Kidney (tissue), 22 donors: ENCODE measurements at places on chromosomes 7 and 10.

GRCh38 chr10:72086466-72087391 lies 1.6 kb downstream of the SPOCK2 start:
- DNase-seq: peak; percentile 73

DNA sequence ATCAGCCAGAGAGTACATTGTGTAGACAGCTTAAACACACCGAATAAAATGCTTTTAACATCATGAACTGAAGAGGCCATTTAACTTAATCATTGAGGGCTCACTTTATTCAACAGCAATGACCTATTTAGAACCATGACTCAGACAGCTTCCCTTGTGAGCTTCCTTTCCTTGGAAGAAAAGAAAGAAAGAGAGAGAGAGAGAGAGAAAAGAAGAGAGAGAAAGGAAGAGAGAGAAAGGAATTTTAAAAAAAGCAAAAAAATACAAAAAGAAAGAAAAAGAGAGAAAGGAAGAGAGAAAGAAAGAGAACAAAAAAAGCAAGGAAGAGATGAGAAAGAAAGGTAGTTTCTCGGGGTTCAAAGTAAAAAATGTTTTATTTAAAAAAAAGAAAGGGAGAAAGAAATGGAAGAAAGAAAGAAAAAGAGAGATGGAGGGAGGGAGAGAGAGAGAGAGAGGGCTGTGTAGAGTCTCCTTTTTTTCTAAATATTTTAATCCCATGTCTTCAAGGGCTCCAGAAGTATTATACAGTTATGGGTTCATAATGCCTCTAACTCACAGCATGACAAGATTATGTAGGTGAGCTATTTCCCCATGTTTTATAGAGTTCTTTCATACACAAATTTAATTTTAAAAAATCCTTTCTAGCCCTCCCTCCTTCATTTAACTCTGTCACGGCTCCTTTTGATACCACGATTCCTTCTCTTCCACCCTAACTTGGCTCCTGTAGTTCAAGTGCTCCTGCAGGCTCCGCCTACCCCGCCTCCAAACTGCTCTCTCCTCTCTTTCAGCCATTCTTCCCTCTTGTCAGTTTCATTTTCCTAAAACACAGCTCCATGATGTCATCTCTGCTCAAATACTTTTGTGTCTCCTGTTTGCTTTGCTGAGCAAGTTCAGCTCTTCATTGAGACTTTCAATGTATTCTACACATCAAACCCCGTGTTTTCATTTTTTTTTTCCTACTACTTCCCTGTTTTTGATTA lies 85.5 kb downstream of the PRTFDC1 start:
- no peak for DNase-seq

GRCh38 chr7:158002486-158003080 lies 585.0 kb downstream of the PTPRN2 start:
- DNase-seq: no peak

DNA sequence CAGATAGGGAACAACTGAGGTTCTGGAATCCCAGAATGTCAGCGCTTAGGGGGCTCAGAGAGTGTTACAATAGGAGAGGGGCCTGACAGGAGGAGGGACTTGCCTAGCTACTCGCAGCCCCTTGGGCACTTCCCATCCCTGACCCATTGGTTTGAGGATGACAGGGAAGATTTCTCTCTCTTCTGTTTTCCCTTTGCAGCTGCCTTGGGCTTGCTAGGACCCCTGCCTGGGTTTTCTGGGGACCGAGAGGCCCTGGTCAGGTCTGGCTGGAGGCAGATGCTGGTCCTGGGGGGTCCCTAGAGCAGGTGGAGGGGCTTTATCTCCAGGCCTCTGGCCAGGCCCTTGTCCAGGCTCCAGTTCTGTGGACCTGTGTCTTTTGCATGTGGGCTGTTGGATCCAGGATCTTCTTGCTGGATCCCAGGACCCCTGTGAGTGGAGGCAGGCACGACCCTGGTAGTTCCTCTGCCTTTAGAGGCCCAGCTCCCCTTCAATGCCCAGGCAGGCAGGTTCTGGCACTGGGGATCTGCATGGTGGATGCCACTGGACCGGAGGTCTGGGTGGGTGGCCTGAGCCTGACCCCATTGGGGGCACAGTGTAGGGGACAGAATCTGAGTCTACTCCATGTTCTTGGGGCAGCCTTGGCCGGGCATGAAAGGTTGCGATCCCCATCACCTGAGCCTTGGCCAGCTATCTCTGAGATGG lies 26.9 kb downstream of the RAMP3 start:
- DNase-seq: no peak

DNA sequence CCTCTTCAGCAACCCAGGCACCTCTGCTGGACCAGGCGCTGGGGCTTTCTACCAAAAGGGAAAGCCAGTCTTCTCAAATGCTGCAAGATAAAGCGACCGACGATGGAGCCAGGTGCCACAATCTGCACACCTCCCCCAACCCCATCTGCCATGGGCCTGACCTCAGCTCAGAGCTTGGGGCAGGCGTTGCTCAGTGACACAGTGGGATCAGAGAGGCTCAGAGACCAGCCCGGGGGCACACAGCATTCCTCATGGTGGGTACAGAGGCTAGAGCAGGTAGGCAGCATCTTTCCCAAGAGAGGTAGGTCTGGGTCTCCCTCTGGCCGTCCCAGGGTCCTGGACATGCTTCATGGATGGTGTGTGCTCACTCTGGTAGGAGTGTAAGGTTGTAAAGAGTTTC lies 56.3 kb downstream of the ZMIZ1 start:
- DNase-seq: no peak

DNA sequence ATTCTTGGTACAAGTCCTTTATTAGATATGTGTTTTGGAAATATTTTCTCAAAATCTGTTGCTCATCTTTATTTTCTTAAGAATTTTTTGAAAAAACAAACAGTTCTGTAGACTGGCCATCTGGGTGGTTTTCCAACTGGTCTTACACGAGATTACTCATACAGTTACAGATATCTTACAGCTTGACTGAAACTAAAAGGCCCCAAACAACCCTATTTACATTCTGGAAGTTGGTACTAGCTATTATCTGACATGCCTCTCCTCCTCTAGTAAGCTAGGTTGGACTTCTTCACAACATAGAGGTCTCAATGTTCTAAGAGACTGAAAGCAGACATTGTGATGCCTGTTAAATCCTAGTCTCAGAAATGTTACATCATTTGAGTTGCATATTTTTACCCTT lies 52.0 kb downstream of the ZNF22 start:
- no peak for DNase-seq

GRCh38 chr7:43692582-43693373 lies 36.5 kb downstream of the COA1 start:
- DNase-seq: no peak

- no peak for DNase-seq
Observed at GRCh38 chr10:112532189-112532588, 85.2 kb downstream of the VTI1A start.
